ENCODE measurements at places on chromosomes 4 and X.

GRCh38 chrX:56564164-56564885, 898 bp downstream of the UBQLN2 start:
- no peak for DNase-seq

DNA sequence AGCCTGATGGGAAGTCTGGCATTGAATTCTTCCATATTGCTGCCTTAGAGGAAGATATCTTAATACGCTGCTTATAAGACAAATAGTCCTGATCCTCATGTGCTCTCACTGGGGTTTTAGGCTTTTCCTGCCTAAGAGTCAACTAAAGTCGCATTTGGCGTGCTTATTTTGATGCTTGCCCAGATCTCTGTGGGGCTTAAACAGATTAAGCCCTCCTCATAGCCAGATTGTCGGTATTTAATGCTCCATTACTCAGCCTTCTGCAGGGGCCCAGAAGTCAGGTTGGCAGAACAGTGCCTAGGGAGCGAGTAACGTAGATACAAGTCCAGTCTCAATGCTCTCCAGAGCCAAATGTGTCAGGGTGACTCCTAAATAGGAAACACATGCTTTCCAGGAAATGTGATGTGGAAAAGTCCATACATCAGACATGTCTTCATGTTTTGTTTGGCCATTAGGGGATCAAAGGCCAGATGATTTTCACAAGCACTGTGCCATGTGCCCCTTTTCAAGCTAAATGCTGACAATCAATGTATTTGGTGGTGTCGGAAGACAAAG, 262.8 kb downstream of the PRDM5 start:
- DNase-seq: no peak

DNA sequence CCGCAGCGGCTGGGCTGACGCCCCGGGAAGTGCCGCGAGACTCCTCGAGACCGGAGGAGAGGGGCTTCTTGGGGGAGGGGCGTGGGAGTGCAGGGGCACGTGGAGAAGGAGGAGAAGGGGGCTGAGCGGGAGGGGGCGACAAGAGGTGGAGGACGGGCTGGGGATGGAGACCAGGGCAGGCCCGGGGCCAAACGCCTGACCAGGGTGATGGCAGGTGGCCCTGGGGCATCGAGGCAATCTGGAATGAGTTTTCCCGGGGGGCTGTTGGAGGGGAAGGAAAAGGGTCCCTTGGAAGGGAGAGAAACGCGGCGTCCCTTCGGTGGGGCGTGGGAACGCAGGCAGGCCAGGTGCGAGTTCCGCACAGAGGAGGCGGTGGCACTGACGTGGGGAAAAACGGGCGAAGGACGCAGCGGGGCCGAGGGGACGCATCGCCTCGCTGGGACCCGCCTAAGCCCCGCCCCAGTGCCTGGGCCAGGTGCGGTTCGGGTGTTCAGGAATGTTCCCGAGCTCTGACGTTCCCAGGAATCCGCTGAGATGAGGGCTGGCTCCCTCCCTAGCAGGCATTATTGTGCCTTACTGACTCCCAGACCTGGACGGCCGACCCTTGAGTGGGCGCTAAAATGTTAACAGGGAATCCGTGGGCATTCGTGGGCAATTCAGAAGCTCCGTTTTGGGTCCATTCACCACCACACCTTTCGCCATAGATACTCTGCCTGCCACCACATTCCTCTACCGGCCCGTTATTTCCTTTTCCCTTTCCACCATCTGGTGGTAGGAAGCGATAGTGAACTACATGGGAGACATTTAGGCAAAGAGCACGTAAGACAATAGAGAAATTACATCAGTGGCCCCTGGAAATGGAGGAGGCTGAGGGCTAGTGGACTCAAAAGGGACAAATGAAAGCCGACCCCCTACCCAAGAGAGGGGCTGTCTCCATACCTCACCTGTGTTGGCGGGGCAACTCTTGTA, 795 bp upstream of the SH3KBP1 start:
- no peak for DNase-seq

DNA sequence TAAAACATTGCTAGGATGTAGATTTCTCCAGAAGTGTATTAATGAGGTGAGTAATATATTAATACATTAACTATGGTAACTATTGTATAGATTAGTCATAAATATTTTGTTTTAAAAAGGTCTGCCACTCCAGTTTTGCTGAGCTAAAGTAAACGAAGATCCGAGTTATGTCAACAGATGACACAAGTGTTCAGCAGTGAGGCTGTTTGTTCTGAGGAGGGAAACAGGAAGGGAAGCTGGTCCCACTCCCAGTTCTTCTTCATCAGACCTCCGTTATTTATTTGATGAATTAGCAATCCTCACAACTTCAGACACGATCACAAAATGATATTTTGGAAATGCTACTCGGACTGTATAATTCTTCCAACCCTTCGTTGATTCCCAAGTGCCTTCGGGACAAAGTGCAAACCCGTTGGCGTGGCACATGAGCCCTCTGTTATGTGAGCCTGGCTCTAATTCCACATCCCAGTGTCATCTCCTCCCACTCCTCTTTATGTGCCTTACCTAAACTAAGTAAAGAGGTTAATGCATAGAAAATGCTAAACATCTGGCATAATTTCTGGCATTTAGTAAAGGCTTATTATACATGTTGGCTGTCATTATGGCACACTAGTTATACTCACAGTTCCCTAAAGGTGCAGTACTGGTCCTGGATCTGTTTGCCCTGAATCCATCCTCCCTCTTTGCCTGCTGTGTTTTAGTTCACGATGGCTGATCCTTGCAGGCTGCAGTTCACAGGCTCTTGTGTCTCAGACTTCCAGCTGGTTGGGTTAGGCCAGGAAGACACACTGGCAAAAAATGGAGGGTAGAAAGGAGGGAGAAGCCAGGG, 190.6 kb upstream of the LNX1 start:
- no peak for DNase-seq

- no peak for DNase-seq
Measured at GRCh38 chr4:38641811-38642210, 22.2 kb upstream of the KLF3 start.

GRCh38 chrX:153504445-153505016, 9.8 kb downstream of the BGN start:
- no peak for DNase-seq

DNA sequence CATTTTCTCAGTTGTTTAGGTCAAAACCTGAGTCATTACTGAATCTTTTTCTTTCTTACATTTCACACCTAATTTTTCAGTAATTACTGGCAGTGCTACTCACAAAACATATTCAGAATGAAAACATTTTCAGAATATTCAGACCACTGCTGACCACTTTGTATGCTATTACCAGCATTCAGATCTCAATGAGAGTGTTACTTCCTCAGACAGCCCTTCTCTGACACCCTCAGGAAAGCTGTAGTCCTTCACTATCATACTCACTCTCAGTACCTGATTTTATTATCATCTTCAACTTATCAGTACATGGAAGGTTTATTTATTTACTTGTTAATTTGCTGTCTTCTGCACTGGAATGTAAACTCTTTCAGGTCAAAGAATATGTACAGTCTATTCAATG, 12.3 kb upstream of the ALB start:
- DNase-seq: no peak

DNA sequence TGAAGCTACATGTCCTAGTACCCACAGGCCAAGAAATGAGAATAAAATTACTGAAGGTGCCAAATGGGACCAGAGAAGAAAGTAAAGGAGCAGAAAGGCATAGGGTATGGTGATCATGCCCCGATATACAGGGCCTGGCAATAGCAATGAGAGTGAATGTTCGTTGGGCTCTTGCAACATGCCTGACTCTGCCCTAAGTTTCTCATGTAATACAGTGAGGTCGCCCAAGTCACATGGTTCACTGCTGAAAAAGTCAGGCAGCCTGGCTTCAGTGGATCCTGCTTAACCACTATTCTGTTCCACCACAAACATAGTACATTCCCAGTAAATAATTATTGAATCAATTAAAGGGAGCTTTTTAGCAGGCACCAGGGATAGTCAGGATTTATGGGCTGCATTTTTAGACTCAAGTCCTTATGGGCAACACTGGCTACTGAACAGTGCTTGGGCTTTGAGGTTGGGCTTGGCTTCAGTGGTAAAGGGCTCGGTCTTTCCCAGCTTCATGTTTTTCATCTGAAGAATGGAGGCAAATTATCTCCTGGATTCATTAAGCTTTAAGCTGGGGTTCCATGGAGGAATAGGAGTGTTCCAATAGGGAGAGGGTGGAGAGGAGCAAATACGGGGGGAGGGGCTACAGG, 67.1 kb upstream of the ZNF518B start:
- DNase-seq: no peak

DNA sequence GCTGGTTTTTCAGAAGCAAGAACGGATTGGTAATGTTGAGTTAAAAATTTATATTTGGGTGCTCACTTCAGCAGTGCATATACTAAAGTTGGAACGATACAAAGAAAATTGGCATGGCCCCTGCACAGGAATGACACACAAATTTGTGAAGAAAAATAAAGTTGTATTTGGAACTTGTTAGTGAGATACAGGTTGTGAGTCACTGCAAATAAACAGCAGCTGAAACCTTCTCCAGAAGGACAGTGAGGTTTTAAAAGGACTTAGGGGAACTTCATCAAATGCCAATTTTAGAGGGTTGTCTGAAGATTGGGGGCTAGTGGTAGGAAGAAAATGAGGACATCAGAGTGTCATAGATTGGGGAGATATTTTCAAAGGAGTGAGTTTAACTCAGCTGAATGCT, 79.7 kb upstream of the ELOVL6 start:
- DNase-seq: no peak

- no peak for DNase-seq
Measured at GRCh38 chr4:57116245-57116644, 6.1 kb upstream of the IGFBP7 start.

DNA sequence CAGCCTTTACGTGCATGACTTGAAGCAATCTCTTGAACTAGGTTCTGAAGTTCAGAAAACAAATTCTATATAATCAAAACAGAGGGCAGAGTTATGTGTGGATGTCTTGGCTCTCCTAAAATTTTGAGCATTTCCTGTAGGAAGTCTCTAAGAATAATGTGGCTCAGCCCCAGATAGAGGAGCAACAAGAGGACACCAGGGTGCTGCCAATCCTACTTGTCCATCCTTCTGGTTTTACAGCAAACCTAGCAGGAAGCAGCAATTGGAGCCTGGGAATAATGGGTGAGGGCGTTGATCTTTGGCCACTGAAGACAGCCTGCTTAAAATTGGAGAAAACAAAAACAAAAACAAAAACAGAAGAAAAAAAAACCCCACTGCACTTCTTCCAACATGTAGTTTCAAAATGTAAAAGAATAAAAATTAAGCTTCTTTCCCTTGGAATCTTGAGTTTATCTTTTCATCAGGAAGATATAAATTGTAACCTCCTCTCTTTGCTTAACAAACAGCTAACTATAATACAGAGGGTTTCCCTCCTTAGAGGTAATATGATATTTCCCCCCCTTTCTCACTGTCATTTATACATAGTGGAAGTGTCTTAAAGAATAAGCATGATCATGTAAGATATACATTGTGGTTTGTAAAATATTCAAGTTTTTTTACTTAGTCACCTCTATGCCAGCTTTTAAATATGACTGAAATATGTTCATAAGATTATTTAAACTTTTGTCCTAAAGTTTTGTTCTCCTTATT, 130.6 kb downstream of the FBXO8 start:
- DNase-seq: no peak

- no peak for DNase-seq
Measured at GRCh38 chr4:7971881-7972500, 32.3 kb upstream of the AFAP1 start.

GRCh38 chr4:110501826-110502225, 25.9 kb downstream of the ENPEP start:
- no peak for DNase-seq

DNA sequence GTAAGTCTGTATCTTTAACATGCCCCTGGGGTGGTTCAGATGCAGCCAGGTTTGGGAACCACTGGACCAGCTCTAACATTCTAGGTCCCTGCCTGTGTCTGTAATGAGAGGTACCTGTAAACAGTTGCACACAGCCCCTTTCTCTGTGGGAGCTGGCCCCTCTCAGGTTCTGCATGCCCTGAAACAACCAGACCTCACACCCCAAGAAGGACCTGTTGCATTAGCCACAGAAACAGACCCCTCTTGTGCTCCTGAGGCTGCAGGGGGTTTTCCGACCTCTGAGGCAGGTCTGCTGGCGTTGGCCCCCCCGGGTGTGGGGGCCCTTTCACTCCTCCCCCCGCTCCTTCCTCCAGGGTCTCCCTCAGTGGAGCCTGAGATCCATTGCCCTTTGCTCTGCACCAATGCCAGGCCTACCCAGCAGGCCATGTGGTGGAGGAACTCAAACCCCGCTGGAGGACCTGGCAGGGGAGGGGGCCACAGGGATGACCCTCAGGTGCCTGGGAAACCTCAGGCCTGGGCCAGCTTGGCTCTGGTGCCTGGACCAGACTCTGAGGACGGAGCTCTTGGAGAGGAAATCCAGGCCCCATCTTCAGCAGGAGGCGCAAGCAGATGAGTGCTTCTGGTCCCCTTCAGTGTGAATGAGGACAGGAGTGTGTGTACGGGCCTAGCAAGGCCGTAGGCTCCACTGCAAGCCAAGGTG, 61.4 kb upstream of the PJA1 start:
- no peak for DNase-seq

GRCh38 chrX:84188320-84188834, 378 bp upstream of the RPS6KA6 start:
- no peak for DNase-seq

GRCh38 chr4:153538487-153539357, 72.6 kb downstream of the TMEM131L start:
- DNase-seq: no peak

DNA sequence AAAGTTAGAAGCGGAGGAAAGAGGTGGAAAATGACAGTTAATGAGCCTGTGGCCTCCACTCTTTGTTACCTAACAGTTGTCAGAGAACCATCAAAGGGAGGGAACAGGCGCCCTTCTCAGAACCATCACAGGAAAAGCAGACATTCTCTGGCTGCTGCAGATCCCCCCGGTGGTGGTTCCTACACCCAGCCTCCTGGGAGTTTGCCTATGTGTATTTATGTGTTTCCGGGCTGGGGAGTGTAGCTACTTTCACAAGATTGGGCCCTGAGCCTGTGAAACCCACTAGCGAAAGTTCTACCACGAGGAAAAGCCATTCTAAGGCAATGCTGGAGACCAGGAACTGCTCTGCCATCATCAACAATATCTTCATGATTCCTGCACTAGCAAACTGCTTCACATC, 52.7 kb upstream of the BCOR start:
- no peak for DNase-seq

- no peak for DNase-seq
Measured at GRCh38 chrX:107547621-107548020, 80.7 kb upstream of the PRPS1 start.

DNA sequence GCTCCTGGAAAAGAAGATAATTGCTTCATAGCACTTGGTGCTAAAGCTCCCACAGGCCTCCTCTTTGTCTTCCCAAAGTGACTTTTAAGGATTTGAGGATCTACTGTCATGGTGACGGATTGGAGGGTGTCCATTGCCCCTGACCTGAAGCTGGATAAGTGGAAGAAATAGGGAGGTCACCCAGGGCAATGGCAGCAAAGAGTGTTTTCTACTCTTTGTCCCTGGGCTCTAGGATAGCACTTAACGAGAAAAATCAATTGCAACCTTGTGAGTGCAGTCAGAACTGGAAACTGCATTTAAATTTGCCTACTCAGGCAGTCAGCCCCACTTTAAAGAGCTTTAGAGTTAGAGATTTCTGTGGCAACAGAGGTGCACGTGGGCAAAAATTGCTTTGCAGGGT, 43.7 kb upstream of the XK start:
- DNase-seq: no peak

GRCh38 chr4:186203406-186203805, 12.0 kb downstream of the CYP4V2 start:
- no peak for DNase-seq

GRCh38 chrX:41952102-41952501, 28.7 kb upstream of the CASK start:
- DNase-seq: no peak

All from NCI-H1417 treated with DMSO at 0.1 percent for 48 hours (cell line).